ENCODE measurements at places on chromosomes 5 and 9.

DNA sequence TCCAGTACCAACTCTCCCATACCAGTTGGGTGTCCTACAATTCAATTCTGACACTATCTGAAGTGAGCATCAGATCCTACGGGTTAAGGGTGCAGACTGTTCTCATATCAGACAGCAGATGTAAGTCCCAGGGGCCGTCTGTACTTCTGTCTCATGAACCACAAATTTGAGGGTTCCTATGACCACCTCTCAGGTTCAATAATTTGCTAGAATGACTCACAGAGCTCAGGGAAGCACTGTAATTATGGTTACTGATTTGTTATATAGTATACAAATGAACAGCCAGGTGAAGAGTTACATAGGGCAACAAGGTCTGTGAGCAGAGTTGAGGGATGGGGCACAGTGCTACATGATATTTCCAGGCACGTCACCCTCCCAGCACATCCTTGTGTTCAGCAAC lies 499.1 kb downstream of the DMAC1 start:
- no peak for DNase-seq

DNA sequence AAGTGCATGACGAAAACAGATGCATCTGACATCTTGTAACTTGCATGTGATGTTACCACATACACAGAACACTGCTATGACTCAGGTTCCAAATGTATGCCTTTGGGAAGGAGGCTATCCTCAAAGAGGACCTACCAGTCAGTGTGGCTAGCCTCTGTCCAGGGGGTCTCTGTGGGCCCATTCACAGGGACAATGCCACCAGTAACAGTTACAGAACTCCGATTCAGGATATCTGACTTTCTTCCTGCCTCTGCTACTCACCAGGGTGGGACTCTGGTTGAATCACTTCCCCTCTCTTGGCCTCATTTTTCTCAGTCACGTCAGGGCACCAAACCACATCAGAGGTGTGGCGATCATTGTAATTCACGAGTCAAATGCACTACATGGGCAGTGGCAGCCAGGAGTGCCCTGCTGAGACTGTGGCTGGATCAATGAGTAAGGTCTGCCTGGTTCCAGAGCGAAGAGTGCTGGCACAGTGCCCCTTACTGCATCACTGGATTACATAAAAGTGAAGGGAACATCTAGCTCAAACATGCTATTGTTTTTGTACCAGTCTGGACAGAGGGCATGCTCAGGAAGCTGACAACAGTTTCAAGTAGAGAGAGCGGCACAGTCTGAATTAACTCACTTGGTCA lies 13.2 kb downstream of the ATOX1 start:
- DNase-seq = no peak

DNA sequence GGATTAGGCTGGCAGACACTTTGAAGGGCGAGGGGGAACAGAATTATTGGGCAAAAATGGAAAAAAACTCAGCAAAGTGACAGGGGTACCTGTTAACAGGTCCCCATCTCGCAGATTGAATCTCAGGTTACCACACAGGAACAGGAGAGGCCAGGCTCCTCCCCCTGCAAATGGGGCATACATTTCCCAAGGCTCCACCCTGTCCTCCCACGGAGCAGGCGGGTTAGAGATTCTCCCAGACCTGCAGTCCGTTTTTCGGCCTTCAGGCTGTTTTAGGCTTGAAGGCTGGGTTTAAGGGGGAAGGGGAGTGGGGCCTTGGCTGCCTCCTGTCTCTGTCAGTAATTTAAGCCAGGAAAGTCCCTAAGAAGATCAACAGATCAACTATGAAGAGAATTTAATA lies 42.7 kb downstream of the LRRC70 start:
- DNase-seq = no peak

DNA sequence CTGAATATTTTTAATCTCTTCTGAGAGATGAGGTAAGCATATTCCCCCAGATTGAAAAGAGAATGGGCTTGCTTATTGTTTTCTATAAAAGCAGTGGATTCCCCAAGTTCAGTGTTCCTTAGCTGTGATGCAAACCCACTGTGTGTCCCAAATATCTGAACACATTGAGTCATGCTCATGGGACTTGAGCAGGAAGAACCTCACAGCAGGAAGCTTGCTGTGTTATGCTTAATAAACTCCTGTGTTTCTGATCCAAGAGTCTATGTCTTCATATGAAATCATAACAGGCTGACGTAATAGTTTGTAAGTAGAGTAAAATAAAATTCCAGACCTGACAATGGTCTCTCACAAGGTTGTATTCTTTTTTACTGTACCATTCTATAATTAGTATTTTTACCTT lies 24.8 kb upstream of the LOX start:
- no peak for DNase-seq

DNA sequence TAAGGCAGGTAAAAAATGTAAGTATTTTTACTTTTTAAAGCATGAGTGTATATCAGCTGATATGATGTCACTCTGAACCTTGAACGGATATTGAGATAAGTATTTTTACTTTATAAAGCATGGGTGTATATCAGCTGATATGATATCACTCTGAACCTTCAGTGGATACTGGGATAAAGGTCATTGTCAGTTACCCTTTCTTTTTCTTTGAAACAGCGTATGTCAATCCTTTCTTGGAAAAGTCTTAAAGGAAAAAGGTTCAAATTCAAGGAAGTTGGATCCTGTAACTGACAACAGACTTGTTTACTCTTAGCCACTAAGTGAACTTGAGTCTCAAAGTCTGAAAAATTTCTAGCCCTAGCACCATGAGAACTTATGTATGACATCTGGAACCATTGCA lies 61.7 kb upstream of the IFNK start:
- no peak for DNase-seq

- no peak for DNase-seq
Measured at GRCh38 chr5:9692576-9692975, 62.4 kb upstream of the TAS2R1 start.

DNA sequence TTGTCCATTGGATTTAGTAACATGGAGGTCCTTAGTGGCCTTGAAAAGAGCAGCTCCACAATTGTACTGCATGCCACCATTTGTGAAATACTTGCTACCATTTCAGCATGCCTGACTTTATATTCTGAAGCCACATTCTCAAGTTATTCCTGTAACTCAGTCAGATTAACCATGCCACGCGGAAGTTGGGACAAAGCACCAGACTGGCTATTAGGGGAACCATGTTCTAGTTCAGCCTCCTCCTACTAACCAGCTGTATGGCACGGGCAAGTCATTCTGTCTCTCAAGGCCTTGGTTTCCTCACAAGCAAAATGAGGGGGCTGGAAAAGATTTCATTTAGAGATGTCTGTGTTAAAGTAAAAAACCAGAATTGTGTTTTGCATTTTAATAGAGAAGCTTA lies 418.0 kb downstream of the PLK2 start:
- no peak for DNase-seq

GRCh38 chr5:110048491-110048890 lies 358.8 kb downstream of the MAN2A1 start:
- DNase-seq = no peak

DNA sequence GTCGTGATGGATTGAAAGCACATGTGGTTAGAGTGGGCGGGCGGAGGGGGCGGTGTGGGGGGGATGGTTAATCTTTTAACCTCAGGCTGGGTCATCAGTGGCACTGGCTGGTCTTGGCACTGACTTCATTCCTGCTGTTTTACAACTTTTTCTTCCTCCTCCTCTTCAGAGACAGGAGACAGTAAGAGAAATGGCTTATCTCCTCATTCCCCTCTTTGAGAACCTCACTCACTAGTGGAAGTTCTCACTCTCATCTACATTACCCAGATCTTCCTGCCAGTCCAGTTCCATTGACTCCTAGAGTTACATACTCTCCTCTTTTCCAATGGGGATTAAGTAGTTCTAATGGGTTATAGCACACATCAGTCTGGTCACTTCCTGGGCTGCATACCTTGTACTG lies 42.3 kb upstream of the PPP1R26 start:
- DNase-seq = no peak

GRCh38 chr9:131306397-131307004 lies 17.0 kb downstream of the PLPP7 start:
- DNase-seq = no peak

DNA sequence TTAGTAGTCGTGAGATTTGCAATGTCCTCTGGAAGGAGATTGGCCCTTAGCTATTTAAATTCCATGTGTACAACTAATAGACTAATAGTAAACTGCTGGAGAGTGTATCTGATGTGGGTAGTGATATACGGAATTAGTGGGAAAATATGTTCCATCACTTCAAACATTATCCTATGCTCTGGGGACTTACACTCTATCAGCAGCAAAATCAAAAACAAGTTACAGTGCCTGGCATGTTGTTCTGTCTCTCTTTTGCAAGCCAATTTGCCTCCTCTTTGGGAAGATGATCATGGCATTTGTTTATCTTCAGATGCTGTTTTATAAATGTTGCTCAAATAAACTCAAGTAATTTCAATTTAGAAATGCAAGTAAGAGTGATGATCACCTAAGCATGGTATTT lies 311.9 kb upstream of the ACO1 start:
- no peak for DNase-seq

GRCh38 chr5:68957591-68957990 lies 136.2 kb upstream of the SLC30A5 start:
- no peak for DNase-seq

DNA sequence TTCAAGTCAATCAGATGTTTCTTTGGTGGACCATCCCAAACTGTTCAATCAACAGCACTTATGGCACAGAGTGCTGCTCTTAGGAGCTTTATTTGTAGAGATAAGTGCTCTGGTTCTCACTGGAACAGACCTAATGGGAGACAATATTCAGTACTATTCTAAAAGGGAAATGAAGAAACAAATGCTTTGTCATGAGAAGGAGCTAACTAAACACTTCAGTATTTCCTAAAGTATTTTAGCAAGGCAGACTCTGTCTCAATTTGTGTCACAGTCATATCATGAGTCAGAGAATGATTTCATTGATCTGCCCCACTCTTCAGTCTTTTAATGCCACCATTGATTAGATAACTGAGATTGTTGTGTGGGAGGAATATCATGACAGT lies 175.3 kb downstream of the SLF1 start:
- no peak for DNase-seq

DNA sequence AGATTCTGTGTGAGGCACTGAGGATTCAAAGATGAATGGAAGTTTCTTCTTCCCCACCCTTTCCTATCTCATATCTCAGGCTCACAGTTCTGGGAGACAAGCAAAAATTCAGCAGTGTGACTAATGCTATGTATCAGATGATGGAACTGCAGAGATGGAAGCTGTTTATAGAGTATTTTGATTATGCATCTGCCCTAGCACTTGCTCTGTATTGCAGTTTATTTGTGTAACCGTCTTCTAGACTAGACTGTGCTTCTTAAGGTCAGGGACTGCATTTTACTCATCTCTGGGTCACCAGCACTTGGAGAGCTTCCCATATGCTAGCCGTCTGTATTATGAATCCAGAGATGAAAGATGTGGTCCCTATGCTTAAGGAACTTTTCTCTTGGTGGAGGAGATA lies 12.6 kb downstream of the CAVIN4 start:
- no peak for DNase-seq

GRCh38 chr5:38931731-38932130 lies 85.9 kb downstream of the OSMR start:
- no peak for DNase-seq

DNA sequence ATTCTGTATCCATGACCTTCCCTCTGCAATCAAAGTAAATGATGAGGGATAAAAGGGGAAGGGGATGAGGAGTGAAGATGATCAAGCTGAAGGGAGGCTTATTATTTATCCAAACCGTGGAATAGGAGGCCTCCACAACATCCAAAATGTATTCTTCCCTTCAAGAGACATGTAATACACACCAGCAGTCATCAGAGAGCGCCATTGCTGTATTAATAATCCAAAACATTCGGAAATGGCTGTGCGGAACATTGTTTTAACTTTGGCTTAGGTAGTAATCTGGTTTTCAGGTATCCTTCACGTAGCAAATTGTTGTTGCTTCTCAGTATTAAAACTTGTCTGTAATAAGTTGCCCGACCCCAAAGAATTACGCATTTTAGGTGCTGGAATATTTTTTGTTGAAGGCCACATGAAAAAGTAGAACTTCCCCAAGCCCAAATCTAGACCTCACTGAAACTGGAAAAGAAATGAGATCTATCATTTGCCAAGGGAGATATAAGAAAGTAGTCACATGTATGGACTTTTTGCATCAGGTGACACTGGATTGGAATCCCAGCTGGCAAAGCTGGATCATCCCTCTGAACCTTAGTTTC lies 2.6 kb upstream of the BOD1 start:
- DNase-seq = peak; percentile 11

DNA sequence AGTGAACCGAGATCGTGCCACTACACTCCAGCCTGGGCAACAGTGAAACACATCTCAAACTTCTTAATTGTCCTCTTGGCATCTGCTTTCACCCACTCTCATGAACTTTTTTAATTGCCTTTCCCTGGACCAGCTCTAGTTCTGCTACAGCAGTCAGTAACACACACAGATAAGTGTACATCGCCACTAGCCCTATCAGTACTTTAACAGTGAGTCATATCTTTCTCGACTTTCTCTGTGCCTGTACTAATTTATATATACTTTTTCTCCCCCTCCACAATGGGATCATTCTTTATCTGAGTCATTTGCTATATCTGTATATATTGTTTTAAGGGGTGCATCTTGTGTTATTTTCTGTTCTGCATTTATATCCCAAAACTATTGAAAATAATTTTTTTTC lies 6.7 kb downstream of the CDC37L1 start:
- no peak for DNase-seq

DNA sequence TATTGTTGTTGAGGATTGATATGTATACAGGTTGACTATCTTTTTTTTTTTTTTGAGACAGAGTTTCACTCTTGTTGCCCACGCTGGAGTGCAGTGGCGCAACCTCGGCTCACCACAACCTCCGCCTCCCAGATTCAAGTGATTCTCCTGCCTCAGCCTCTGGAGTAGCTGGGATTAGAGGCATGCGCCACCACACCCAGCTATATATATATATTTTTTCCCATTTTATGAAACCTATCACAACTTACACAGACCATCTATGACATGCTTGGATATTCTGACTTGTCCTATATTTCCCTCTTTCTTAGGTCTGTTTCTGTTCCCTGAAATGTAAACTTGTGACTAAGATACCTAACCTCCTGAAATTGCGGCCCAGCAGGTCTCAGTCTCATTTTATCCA lies 5.0 kb downstream of the CD14 start:
- no peak for DNase-seq

DNA sequence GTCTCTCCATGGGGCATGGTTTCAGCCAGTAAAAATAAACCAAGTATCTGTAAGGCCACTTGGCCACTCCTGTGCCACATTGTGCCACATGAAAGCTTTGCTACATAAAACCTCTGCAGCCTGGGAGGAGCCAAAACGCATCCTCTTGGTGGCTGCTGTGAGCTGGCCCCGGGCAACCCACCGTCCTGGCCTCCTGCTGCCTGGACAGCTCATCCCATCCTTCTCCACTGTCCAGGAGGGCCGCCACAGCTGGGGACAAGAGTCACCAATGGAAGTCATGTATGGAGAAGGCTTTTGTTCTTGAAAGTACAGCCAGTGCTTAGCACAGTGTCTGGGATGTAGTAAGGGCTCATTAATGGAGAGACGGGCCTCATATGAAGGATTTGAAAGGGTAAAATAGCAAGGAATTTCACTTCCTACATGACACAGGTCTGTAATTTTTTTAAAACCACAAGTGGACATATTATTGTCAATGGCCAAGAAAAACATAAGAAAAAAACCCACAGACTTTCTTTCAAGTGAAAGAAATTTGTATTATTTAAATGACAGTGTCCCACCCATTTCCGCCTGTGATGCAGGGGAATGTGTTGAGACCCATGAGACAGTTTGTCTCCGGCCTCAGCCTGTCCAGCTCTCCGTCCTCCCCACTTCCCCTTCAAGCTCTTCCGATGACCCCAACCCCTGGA lies 6.6 kb downstream of the PTGES start:
- no peak for DNase-seq

All from NCI-H2227 treated with DMSO at 0.1 percent for 48 hours (cell line).